ENCODE measurements at places on chromosomes 2 and 18. TPM values are rescaled to one million over a fixed set of nuclear protein-coding genes. Genes with fewer than 3 reads are reported as not detected.

Gene UPP2
- not detected for total RNA-seq

Gene ASXL3
- 23.0 TPM for total RNA-seq

Gene FLACC1
- total RNA-seq: 0.69 TPM

DNA sequence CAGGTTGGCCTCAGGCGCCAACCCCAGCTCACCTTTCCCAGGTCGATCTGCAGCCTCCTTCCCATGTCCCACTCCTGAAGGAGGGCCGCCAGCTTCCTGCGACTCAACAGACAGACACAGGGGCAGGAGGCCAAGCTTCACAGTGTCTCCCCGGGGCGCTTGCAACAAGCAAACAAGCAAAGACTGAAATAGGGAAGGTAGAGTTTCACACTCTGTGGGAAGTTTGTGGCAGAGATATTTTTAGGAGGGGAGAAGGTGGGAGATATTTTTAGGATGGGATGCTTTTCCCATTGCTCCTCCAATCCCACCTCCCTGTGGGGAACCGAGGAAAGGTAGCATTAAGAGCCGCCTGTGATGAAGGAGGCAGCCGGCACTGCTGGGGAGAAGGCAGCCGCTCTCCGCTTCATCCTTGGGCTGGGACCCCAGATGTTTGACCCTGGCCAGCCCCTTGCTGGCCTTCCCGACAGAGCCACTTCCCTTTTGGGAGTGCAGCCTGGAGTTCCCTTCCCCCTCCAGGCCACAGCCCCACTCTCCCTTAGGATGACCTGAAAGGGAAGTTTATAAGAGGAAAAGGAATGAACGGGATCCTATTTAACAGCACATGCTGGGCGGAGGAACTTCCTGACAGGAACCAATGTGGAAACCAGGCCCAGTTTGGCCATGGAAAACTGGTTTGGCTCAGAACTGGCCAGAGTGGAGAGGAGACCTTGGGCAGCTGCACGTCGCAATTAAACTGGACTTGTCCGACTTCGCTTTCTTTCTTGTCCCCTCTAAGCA is 142.2 kb upstream of the SMAD2 start:
- DNase-seq: no peak

DNA sequence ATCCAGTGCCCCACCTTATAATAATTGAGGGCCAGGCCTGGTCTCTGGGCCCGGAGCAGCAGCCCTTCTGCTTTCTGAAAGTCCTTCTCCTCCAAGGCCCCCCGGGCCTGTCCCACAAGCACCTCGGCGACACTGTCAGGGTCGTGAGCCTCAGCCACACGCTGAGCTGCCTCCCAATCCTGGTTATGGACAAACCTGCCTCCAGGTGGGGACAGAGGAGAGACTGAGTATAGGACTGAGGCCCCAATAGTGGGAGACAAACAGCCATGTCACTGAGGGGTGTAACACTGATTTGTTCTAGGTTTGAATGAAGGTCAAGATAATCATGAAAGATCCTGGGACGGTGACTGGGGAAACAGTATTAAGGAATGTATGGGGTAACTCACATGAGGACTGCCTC is 11.8 kb downstream of the KRTCAP3 start:
- no peak for DNase-seq

- DNase-seq: no peak
Measured at GRCh38 chr18:34957864-34958259, 83.4 kb upstream of the MAPRE2 start.

DNA sequence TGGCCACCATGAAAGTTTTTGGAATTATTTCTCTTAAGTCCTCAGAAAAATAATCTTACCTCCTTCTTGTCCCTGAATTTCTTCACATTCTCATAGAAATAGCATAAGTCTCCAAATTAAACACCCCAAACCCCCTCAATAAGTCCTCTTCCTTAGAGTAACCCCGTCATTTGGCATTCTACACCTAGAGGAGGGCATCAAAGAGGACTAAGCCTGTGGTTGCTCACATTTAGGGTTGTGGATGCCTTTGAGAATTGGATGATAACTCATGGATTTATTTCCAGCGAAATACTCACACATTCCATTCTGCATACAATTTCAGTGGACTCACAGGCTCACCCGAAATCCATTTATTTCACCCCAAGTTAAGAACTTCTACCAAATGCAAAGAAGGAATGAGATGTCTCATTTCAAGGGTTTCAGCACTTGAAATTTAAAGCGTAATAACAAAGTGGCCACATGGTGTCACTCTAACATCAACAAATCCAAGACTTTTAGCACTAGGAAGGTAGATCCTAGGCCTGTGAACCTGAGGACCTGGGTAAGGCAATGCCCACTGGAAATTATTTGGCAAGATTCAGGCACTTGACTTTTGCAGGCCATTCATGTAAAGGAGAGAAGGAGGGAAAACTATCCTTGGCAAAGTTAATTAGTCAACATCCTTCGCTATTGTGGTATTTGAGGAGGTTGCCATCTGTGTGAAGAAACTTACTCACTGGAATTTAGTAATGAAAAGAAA is 24.6 kb downstream of the DYTN start:
- DNase-seq: peak; percentile 24

All from progenitor cell of endocrine pancreas (in vitro differentiated cells).